Stimulated activated CD4-positive, alpha-beta T cell treated with anti-CD3 and anti-CD28 coated beads, TNF-alpha, amount 100 ng/mL, for 24 hours (primary cell): ENCODE measurements at places on chromosomes 4 and X.

DNA sequence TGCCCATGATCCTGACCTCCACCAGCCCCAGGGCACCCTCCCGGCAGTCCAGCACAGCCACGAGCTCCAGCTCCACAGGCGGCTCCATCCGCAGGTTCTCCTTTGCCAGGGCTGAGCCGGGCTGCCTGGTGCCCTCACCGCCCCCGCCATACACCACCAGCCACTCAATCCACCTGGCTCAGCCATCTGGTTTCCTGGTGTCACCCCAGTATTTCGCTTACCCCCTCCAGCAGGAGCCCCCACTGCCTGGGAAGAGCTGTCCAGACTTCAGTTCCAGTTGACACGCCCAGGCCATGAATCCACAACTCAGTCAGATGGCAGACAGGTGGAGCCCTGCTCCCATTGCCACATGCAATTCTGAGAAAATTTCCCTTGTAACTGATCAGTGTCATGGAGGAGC is 3.9 kb downstream of the SHISA3 start:
- DNase-seq, result no peak

GRCh38 chr4:93351846-93352245 is 476.7 kb upstream of the ATOH1 start:
- DNase-seq, result no peak

- no peak for DNase-seq
Observed at GRCh38 chrX:32545101-32545500, 666.2 kb downstream of the DMD start.

DNA sequence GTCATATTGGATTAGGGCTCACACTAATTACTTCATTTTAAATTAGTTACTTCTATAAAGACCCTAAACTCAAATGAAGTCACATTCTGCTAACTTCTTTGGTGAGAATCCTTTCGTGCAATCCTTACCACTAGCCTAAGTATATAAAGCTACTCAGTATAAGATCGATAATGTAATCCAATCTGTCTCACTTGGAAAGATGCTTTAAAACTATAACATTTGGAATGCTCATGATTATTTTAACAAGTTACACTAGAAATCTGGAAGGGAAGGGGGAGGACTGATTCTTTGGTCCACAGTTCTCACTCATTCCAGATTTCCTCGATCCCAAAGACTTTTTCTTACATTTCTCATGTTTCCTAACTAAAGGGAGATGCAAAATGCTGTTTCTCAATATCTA is 336.4 kb upstream of the SLIT2 start:
- DNase-seq, result no peak

GRCh38 chr4:78640714-78641113 is 89.1 kb downstream of the ANXA3 start:
- no peak for DNase-seq

DNA sequence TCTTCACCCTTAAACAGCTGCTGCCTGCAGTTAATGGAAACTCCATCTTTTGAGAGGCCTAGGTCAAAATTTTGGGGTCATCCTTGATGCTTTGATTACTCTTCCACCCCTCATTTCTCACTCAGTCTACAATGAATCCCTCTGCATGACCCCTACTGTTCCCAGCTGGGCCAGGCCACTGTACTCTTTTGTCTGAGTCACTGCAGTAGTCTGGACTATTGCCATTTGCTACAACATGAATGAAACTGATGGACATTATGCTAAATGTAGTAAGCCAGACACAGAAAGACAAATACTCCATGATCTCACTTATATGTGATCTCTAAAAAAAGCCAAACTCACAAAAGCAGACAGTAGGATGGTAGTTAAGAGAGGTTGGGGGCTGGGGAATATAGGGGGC is 28.3 kb downstream of the STK32B start:
- DNase-seq, result no peak

DNA sequence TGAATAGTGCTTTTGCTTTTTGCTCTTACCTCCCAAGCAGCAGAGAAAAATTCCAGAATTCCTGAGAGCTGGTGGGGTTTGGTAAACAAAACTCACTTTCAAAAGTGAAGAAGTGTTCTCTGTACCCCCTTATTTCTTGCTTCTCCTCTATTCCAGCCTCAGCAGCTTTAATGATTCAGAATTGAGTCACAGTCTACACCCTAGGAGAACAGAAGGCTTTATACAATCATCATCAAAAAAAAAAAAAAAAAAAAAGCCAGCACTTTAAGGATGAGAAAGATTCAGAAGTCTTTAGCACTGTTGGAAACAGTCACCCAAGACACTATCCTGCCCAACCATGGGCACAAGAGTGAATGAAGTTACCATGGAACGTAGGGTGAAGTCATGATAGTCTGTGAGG is 1583.1 kb upstream of the PCDH10 start:
- no peak for DNase-seq

GRCh38 chrX:9542761-9543111 is 77.9 kb downstream of the TBL1X start:
- DNase-seq, result no peak

GRCh38 chr4:99458911-99459447 is 23.8 kb upstream of the ADH7 start:
- no peak for DNase-seq

GRCh38 chrX:45485719-45486118 is 285.0 kb upstream of the DIPK2B start:
- no peak for DNase-seq

GRCh38 chrX:151488677-151489076 is 74.8 kb upstream of the PASD1 start:
- DNase-seq, result peak; percentile 3

- no peak for DNase-seq
Observed at GRCh38 chr4:40511036-40511614, 118.5 kb downstream of the RBM47 start.

DNA sequence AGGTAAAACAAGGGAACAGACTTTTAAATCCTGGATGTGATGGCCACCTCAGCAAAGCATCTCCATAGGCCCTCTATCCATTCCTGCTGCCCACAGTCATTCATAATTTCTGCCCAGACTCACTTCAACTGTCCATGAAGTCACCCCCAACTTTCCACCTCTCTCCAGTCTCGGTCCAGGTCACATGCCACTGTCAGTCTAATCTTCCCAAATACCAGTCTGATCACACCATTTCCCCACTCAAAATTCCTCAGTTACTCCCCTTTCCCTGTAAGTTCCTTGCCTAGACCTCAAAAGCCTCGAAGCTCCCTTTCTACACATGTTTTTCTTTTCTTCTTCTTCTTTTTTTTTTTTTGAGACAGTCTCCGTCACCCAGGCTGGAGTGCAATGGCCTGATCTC is 51.2 kb upstream of the HOPX start:
- no peak for DNase-seq

- DNase-seq, result no peak
Observed at GRCh38 chr4:76219299-76220055, 5.9 kb upstream of the SCARB2 start.

DNA sequence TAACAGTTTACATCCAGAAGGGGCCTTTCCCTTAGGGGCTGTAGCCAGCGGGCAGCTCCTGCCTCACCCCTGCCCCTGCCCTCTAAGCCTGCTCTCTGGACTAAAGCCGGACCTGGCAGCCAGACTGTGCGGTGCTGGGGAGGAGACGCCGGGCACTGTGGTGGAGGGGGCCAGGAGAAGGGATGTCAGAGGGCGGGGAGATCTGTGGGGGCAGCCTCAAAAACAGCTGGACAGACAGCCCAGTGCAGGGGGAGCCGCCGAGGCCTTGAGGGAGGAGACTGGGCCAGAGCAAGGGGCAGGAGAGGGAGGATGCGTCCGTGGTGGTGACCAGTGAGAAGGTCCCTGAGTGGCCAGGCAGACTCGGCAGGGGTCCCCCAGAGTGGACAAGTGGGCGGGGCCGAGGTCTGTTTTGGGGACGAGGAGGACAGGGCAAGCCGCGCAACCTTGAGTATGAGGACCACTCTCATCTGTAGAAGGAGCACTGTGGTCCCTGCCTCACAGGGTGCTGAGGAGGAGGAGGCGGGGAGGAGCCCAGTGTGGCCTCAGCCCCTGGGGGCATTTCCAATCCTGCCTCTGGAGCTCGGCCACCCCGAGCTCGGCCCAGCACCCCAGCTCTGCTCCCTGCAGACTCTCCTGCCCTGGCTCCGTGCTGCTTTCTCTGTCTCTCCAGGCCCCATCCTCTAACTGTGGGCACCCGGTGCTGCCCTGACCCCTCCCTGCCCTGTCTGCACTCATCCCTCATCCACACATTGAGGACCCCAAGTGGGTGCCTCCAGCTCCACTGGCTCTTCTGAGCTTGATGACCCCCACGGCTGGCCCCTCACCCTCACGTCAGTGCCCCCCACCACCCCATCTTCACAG is 59.2 kb upstream of the NKX1-1 start:
- no peak for DNase-seq

DNA sequence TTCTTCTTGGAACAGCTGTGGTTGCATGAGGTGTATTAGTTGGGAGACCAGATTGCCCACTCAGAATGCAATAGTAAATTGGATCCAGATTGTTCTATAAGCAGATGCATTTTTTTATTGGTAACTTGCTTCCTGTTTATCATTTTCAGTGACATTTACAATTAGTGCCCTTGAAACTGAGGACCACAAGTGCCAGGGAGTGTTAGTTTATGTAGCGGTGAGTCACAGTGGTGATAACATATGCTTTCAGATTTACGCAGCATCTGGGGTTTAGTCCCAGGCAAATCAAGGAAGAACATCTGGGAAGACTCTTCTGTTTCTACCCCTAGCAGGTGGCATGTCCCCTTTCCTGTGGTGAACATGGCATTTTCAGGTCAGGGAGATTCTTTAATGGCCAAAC is 24.1 kb downstream of the FRMPD4 start:
- DNase-seq, result no peak

GRCh38 chr4:1967512-1968149 is 41.1 kb downstream of the NELFA start:
- DNase-seq, result no peak

DNA sequence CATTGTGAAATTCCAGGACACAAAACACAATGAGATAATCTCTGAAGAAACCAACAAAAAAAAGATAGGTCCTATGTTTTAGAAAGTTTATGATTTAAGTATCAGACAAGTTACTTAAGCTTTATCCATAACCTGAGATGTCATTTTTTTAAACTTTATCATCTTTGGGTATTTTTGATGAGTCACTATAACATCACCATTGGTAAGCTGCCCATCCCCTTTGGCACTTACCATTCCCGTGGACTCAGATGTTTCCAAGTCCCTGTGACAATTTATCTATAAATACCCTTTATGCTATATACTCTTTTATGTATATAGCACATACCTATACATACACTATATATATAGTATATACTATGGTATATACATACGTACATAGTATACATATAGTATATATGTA is 198.9 kb upstream of the GEMIN8 start:
- no peak for DNase-seq

GRCh38 chr4:184347251-184348239 is 126.8 kb downstream of the IRF2 start:
- no peak for DNase-seq

DNA sequence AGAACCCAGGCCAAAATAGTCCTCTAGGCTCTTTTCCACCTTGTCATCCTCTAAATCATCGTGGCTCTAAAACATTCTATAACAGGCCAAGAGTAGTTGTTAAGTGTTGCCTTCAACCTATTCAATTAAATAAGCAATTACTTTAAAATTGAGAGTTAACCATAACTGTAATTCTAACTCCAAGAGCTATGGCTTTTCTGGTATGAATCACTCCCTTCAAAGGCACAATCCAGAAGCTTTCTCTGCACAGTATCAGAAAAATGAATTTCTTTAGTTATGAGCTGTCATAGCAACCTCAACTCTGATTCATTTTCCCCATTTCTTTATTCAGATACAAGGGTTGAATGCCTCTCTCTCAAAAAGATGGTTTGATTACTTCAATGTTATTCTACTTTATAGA is 21.7 kb downstream of the INPP4B start:
- no peak for DNase-seq
